ENCODE measurements at places on chromosomes 11 and 22.

GRCh38 chr11:124865181-124865901 is at the start of gene ROBO3:
Gene ROBO3, plus strand, starts transcription at chr11:124865432. Its CDS starts 146 bp downstream, at chr11:124865578.
- no peak for DNase-seq

DNA sequence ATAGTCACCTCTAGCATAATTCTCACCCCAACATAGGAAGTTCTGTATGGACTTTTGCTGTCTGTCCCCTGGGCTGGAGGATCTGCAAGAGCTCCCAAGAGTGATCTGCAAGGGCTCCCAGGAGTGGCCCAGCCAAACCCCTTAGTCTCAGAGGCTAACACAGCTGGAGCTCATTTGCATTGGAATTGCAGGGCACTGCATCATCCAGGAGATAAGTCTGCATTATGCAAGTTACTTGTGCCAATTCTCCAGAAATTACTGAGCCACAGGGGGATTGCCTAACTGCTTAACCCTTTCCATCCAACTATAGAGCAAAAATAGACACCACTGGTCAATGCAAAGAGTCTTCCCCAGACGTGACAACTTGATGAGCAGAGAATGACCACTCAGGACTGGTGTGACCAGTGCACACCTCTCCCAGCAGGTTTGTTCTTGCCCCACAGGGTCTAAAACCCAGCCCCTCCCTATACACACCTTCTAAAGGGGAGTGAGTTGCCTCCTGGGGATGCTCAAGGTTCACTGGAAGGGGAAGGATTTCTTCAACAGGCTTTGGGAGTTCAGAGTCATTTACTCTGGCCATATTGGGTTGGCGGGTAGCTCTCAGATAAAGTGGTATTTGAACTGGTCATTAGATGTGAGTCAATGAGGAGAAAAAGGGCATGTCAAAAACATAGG is 38.4 kb downstream of the POU2AF3 start:
- no peak for DNase-seq

DNA sequence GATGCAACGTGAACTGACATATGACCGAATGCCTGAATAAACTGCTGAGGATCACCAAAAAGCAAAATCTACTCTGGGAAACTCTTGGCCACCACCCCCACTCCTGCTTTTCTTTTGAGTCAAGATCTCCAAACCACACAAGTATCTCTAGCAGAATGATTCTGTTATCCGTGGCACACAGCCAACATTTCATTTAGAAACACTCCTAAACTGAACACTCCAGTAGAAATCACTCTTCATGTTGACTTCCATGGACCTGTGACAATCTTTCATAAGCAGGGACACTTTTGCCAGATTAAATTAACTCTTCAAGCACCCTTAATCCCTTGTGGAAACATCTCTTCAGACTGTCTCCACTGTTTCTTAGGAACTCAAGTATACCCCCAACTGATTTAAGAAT is 44.4 kb downstream of the VSIG10L2 start:
- DNase-seq: no peak

GRCh38 chr11:119363081-119363850 is 16.8 kb upstream of the MFRP start:
- no peak for DNase-seq

DNA sequence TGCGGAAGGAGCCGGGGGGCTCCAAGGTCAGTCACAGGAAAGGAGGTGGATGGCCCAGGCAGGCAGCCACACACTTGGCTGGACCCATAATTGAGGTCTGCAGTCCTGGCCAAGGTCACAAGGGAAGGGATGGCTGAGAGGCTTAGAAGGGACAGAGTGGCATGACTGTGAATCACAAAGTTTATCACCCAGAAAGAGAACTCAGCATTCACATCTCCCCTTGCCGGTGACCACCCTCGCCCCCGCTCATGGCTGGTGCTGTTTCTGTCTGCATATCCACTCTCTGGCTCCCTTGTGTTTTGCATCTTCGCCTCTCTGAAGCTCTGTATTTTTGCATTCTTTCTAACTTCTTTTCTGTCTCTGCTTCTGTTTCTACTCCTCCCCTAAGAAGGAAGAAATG is 117.5 kb downstream of the FEZ1 start:
- DNase-seq: no peak

GRCh38 chr11:27075192-27075591 is 34.6 kb downstream of the BBOX1 start:
- no peak for DNase-seq

DNA sequence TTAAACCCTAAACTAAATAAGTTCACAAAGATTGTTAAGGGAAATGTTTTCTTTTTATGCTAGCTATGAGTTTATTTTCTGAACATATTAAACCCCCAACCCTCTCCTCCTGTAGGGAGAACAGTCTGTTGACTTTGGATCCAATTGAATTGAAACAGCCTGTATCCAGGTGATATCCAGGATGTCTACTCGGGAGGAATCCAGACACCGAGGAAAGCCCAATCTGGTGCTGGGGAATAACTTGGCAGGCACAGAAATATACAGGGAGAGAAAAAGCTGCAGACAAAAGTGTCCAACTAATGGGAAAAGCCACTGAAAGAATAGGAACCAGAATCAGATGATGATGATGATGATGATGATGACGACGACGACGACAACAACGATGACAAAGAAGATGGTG is 93.9 kb upstream of the API5 start:
- DNase-seq: no peak

- no peak for DNase-seq
Measured at GRCh38 chr11:16114978-16115871, 241.1 kb downstream of the SOX6 start.

GRCh38 chr11:111439901-111440300 is 60.8 kb upstream of the POU2AF1 start:
- no peak for DNase-seq

- DNase-seq: no peak
Measured at GRCh38 chr22:45475851-45476514, 26.7 kb upstream of the FBLN1 start.

- DNase-seq: no peak
Measured at GRCh38 chr22:37566329-37566837, 6.1 kb downstream of the CDC42EP1 start.

DNA sequence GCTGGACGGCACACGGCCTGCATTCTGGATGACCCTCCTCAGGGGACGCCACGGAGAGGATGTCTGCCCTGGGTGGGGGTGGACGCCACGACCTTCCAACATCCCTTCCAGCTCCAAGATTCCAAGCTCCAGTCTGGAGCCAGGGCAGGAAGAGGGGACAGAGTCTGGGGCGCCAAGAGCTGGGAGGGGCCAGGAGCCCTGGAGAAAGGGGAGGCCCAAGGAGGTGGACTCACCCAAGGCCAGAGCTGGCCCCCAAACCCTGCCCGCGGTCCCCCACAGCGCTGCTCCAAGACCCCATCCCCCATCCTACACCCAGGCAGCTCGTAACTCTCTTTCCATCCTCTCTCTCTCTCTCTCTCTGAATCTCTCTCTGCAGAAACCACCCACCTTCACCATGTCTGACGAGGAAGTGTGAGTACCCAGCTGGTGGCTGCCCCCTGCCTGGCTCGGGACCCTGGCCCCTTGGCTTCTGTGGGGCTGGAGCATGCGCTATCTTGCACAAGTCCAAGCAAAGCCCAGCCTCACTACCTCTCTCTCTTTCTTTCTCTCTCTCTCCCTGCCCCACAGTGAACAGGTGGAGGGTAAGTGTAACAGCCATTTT is 3.1 kb downstream of the TNNT3 start:
- DNase-seq: no peak

- DNase-seq: no peak
Measured at GRCh38 chr22:43128928-43129424, 14.2 kb downstream of the MCAT start.

GRCh38 chr11:35050541-35050995 is 88.4 kb upstream of the CD44 start:
- DNase-seq: no peak

- DNase-seq: no peak
Measured at GRCh38 chr11:93858121-93858775, 7.8 kb upstream of the VSTM5 start.

DNA sequence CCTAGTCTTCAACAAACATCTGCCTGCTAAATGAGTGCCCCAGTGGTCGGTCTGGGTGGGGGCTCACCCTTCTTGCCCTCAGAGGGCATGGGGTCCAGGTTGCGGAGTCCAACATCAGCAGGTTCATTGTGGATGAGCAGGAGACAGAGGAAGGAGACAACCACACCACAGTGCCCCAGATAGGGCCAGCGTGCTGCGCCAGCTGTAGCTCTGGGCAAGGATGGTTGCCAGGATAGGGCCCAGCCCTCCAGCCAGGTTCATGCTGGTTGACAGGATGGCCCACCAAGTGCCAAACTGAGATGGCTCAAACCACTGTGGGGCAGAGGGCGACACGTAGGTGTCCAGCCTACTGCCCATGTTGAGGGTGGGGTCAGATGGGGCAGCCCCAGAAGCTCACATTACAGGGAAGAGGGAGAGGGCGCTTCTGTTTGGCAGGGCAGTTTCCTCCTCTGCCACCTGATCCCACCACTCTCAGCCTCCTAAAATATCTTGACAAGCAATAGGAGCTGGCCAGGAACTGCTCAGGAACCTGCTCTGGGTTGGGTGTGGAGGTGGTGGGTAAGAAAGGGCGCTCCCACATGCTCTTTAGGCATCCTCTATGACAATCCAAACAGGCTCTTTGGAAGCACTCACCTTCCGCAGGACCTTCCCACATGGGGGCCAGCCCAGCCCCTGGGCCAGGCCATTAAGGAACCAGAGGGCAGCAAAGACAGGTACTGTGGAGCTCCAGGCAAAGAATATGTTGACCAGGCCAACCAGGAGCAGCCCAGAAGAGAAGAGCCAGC is 2.9 kb downstream of the SLC37A4 start:
- no peak for DNase-seq

GRCh38 chr11:4639931-4640330 is 2.7 kb downstream of the OR51D1 start:
- DNase-seq: no peak

DNA sequence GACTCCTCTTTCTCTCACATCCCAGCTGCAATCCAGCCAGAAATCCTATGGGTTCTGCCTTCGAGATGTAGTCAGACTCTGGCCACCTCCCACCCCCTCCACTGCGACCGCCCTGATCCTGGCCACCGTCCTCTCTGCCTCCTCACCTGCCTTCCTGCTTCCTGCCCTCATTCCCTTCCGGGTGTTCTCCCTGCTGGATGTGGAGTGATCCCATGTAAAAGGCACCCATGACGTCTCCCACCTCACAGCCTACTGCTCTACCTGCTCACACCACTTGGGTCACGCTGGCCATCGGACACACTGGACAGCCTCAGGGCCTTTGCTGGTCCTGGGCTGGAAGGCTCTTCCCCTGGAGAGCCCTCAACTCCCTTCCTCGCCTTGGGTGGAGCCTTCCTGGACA is 33.7 kb upstream of the CD5 start:
- no peak for DNase-seq

- DNase-seq: no peak
Measured at GRCh38 chr11:105870516-105871113, 151.4 kb downstream of the MSANTD4 start.

DNA sequence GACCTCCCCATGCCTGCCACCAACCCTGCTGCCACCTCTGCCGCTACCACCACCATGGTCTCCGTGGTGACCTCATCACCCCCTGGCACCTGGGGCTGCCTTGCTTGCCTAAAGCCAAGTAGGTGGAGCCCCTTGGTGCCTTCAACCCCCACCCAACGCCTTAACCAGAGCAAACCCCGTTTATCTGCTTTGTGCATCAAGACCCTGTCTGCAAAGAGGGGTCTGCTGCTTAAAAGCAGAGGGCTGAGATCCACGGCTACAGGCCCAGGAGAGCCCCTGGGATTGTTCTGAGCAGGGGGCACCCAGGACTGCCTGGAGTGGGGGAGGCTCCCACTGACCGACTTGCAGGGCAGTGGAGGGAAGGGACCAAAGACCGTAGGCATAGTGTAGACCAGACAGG is 4.9 kb upstream of the PPIL2 start:
- no peak for DNase-seq
